Umbilical cord (tissue), 2 donors: ENCODE measurements at places on chromosomes 2 and 18.

- no peak for DNase-seq
Measured at GRCh38 chr18:9900699-9901098, 13.1 kb upstream of the VAPA start.

DNA sequence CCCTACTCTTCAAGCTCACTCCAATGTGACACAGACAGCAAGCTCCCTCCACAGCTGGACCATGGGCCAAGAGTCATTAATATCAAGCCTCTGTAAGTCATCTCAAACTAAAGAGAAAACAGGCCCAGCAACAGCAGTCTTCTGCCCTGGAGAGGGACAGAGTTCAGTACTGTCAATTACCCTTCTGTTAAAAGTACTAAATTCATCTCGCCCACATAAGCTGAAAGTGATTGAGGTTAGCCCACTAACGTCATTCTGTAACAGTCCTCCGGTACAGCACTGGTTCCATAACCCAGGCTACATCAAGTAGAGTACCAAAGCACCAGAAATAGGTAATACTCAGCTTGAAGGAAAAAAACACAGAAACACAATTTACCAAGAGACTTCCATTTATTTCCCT is 25.9 kb downstream of the THADA start:
- no peak for DNase-seq

DNA sequence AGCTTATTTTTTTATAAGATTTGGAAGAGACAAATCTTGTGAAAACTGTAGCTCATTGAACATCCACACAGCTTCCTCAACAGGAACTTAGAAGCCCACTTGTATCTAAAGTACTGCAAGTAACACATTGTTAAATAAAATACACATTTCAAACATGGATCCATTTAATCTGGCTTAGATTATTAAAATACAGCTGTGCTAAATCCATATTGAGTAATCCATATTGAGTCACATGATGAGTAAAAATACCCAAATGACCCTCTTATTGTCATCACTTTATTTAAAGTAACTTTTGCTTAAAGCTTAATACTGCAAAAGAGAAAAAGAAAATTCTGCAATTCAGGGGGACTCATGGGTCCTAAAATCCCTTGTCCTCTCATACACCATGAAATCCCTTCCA is 133.3 kb downstream of the OSR1 start:
- DNase-seq, result no peak

DNA sequence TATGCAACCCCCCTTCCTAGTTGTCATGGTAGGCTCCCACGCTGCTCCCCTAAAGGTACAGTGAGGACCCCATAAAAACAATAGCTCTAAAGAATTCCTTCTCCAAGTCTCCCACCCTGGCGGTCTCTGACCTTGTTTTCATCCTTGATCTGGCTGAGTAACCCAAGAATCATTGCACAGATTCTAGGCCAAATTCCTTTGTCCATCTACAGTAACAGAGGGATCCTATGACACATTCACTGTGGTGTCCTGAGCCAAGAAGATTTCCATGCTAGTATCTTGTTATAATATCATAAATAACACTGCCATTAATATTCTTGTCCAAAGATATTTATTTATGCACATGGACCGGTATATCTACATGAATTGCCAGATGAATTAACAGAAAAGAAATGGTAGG is 240.2 kb downstream of the CYP26B1 start:
- DNase-seq, result no peak

DNA sequence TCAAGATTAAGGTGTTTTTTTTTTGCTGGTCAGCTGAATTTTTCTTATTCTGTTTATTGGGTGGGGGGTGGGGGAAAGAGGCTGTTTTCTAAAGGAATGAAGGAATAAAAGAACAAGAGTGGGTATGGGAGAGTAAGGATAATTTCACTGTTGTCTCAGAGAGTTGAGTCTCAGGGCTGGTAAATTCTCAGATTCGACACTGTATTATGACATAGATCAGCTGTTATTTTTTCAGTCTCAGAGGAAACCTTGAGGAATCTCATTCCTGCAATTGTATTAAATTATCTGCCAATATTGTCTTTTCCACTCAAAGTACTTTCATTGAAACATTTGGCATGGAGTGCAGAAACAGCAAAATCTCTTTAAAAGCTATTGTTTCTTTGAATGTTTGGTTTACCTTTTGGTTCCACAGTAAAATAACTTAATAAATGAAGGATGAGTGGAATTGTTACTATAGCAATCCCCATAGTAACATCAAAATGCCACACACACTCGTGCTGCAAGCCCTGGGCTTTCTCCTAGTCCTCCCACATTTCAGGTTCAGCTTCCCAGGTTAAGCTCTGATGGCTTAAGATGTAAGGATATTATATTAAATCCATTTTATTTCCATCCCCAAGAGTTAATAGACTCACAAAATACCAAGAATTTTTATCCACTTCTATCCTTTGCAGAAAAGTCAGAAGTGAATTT is 478.7 kb upstream of the TCF4 start:
- DNase-seq, result no peak

DNA sequence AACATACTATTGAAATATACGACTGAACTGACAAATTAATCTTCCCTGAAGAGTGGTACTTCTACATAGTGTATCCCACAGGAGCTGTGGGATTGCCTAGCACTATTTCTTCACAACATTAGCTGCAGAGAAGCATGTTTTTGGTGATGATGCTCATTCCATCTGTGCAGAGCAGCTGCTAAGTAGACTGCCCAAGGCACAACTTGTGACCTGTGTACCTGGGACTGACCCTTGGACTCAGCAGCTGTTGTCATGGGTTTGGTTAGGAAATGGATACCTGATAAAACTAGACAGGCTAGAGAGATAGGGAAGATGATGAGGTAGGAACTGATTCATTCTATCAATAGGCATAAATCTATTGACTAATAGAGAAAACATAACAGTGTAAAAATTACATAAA is 1204.0 kb downstream of the DSC3 start:
- no peak for DNase-seq
